Nucleus accumbens (tissue), 56 donors: ENCODE measurements at places on chromosomes 7 and 10.
A peak's percentile ranks its signal among the peaks of the same experiment; 100 is the strongest.

DNA sequence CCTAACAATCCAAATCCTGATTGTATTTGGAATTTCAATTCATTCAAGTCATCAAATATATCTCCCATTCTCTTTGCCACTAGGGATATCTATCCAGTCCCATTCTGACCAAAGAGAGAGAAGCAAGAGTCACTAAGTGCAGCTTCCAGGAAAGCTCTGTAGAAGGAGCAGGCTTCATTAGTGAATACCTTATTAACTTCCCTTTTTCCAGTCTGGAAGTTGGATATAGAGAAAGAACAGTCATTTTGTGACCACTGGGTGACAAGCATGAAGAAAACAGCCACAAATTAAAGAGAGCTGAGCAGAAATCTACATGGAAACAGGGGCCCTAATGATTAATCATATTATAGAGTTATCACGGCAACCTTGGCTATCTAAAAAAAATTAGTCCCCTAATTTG is 190.7 kb upstream of the ADO start:
- no peak for DNase-seq

DNA sequence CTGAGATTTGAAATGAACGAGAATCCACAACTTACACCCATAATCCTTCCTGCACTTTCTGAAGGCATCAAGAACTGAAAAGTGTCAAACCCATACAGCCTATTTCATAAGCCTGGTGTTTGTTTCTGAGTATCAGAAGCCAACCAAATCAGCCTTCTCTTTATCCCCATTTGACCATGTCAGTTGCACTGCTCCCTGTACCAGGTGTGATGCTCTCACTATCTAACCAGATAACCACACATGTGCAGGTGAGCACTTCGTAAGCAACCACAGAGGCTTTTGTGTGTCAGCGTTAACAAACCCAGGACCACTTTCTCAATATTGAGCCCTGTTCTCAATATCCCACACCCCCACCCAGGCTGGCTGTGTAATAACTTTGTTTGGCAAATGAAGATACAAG is 114.4 kb downstream of the DOCK4 start:
- DNase-seq: no peak

DNA sequence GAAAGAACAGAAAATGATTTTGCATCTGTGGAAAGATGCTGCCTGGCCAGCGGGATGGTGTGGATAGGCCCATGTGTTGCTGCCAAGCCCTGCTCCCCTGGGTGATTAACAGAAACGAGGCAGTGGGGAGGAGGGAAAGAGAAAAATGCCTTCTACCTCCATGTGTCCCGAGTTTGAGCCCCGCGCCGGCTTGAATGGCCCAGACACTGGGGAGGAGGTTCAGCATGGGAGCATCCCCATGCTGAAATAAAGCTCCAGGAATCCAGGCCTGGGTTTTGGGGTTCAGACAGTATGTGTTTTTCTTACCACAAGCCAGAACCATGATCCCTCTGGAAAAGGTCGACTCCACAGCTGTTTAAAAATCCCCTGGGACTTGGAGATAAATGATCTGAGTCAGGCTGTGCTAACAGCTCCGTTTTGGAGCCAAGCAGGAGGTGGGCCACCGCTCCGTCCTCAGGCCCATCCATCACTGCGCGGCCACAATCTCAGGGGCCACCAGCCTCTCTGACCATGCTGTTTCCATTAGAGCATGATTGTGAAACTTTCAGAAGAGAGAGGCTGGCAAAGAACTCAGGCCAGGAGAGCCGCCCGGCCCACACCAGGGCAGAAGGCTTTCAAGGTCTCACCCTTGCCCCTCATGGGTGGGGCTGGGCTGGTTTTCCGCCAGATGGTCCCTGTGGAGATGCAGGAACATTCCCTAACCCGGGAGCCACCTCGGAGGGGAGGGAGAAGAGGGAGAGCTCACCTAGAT is 299.7 kb downstream of the ZEB1 start:
- DNase-seq: no peak

DNA sequence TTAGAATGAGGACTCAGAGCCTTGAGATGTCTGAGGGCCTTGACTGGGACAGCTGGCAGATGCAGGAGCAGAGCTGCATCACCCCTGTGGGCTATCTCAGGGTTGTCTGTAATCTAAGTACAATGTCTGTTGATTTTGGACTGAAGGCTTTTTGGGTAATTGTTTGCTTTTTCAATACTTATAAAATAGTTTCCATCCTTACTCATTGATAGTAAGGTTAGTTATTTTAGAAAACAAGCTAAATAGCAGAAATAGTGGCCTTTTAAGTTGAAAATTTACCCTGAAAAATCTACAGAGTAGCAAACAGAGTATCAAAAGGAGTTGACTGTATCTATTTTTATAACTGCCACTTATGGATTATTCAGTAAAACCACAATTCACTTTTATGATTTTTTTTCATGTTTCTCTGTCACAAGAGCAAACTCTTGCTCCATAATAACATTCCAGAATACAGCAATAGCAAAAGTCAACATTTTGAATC is 179.7 kb downstream of the CFTR start:
- DNase-seq: no peak

DNA sequence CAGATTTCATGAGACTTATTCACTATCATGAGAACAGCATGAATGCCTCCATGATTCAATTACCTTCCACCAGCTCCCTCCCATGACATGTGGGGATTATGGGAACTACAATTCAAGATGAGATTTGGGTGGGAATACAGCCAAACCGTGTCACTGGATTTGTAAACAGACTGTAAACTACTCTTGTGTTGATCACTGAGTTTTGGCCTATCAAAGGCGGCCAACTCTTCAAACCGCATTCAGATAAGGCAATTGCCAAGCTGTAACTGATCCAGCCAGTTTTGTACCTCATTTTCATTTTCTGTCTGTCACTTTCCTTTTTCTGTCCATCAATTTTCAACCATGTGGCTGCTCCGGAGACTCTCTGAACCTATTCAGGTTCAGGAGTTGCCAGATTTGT is 27.2 kb upstream of the PAPSS2 start:
- DNase-seq: no peak

DNA sequence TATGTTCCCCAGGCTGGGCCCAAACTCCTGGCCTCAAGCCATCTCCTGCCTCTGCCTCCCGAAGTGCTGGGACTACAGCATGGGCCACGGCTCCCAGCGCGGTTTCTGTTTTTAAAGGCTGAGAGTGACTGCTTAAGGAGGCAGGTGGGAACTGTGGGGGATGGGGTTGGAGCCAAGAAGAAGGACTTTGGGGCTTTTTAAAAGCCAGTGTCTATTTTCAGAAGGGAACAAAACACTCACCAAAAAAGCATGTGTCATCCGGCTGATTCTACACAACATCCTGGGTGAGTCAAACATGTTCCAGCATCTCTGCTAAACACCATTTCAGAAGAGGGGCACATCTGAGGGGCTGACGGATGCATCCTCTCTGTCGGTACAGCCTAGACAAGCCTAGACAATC is 824.5 kb downstream of the TYW1 start:
- DNase-seq: no peak

DNA sequence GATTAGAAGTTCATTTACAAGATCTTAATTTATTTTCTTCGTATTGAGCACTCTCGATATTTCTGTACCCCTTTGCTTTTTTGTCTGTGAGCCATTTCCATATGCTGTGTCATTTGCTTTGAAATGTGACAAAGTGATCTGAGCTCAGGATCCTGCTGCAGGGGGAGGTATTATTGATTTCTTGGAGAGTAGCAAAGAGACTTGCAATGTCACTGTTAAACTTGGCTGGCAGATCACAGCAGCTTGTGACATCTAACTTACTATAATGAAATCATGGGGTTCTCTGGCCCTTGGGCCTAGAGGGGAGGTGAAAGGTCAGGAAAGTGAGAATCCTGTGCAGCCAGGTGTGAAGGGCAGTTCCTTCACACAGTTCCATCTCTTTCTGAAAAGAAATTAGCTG is 923.4 kb downstream of the REEP3 start:
- no peak for DNase-seq

- no peak for DNase-seq
These were observed 200.5 kb downstream of the SKAP2 start for GRCh38 chr7:26663874-26664273.

DNA sequence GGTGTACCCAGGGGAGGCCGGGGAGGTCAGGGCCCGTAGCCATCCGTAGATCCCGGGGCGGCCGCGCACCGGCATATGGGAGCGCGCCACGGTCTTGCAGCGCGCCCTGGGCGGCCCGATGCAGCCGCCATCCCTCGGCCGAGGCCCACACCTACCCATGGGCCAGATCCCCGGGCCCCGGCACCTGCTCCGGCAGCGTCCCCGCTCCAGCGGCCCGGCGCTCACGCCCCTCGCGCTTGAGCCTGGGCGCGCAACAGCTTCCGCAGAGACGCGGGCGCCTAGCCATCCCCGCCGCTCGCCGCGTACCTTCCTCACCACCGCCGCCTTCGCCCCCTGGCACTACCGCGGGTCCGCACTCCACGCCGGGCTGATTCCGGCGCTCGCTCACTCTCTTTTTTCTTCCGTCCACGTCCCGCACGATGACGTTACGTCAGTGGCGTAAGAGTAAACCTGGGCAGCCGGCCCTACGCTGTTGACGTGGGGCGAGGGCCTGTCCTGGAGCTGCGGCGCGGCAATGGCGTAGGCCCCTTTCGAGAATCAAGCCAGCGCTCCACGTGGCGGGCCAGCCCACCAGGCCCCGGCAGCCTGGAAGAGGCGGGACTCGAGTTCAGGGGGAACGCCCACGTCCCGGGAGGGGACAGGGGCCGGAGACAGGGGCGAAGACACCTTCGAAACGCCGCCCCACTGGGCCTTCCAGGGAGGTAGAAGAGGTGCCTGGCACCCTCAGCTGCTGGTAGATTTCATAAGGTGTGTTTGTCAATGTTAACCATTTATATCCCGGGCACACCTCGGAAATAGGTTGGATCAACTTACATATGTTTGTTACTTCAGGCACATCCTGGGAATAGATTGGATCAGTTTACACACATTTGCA is at the start of gene ALDH18A1:
Gene ALDH18A1, minus strand, starts transcription at position 421 of the 874 bp plus-strand sequence. CDS start 3,334 bp downstream, outside the sequence.
- DNase-seq: peak; percentile 86

DNA sequence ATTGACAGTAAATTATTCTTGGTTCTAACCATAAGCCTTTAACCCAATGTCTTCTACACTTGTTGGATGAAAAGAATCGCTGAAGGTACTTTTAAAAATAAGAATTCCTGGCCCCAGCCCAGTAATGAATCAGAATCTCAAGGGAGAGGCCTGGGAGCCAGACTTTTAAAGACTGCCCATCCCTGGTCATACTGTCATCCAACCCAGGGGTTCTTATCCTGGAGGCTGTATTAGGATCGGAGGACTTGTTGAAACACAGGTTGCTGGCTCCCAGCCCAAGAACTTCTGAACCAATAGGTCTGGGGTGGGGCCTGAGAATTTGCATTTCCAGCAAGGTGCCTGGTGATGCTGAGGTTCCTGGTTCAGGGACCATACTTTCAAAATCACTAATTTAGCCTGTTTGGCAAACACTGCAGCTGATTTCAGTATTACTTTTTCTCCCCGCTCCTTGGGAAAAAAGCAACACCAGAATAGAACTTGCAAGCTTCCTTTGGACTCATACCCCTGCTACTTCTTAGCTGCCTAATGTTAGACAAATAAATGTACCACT is 79.5 kb upstream of the FAM133B start:
- no peak for DNase-seq

- no peak for DNase-seq
These were observed 36.6 kb downstream of the CNNM1 start for GRCh38 chr10:99365736-99366135.

DNA sequence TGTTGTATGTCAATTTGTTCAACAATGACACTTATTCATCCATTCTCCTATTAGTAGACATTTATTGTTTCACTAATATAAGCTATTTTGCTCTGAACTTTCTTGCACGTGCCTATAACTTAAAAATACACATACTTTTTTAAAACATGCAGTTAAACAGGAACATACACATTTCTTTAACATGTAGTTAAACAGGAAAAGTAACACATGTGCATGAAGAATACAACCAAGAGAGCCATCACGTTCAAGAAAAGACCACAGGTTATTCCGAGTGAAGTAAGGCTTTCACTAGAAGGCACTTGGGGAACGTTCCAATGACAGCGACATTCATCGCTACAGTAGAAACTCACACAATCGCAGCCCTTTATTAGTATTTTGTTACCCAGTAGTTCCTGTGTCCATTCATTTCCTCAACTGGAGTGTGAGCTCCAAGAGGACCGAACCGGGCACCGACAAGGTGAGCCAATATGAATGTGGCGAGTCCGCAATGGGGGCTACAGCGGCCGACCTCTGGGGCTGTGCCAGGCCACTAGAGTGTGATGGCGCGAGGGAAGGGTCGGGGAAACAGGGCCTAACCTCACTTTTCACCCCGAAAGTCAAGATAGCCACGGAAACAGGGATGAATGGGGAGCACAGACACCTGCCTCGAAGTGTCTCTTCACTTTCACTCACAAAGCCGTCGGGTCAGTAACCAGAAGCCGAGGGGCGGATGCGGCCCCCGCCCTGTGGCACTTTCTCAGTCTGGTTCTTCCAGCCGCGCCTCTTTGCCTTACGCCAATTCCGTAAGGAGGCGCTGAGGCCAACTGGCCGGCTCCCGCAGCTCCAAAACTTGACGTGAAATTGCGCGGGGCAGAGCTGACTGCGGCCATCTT is 775 bp upstream of the SEPTIN7 start:
- peak; percentile 81 for DNase-seq

DNA sequence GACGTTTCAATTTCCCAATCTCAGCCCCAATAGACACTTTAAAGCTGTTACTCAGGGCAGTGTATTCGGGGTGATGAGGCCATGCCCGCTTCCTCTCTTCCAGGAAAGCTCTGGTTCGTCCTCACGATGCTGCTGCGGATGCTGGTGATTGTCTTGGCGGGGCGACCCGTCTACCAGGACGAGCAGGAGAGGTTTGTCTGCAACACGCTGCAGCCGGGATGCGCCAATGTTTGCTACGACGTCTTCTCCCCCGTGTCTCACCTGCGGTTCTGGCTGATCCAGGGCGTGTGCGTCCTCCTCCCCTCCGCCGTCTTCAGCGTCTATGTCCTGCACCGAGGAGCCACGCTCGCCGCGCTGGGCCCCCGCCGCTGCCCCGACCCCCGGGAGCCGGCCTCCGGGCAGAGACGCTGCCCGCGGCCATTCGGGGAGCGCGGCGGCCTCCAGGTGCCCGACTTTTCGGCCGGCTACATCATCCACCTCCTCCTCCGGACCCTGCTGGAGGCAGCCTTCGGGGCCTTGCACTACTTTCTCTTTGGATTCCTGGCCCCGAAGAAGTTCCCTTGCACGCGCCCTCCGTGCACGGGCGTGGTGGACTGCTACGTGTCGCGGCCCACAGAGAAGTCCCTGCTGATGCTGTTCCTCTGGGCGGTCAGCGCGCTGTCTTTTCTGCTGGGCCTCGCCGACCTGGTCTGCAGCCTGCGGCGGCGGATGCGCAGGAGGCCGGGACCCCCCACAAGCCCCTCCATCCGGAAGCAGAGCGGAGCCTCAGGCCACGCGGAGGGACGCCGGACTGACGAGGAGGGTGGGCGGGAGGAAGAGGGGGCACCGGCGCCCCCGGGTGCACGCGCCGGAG is 2.6 kb downstream of the GJD4 start:
- DNase-seq: no peak

DNA sequence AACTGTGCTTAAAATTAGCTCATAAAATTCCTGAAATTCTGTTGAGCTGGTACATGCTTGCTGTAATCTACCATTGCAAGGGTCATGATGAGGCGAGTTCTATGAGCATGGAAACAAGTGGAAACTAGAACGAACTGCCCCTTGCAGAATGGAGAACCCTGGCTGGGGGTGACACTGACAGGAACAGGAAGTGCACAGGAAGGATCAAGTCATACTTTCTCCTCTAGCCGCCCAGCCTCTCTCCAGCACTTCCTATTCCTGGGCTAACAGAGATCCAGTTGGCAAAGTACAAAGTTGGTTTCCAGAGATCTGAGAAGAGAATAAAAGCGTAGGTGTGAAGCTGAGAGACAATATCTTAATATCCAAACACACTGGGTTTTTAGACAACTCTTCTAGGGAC is 414.2 kb upstream of the PODXL start:
- DNase-seq: no peak
